ENCODE measurements at places on chromosomes 3 and 15.

- no peak for DNase-seq
These were observed 4.8 kb downstream of the HAPLN3 start for GRCh38 chr15:88890495-88890894.

- DNase-seq: no peak
These were observed 61.2 kb upstream of the FURIN start for GRCh38 chr15:90807074-90807785.

DNA sequence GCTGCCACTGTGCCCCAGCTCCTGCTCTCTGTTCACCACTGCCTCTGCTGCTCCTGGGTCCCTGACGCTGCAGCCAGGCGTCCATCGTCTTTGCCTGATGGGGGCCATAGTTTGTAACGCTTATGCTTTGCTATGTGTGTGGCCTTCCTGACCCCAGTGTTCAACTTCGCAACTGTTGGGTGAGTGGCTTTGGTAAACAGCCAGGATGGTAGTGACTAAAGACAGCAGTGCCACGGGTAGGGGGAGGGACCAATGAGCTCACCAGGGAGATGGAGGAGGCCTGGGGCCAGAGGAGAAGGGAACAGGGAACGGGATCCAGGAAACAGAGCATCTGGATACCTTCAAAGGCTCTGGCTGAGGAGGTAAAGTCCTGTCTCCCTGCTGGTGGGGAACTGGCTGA is 75.9 kb upstream of the ALDH1L1 start:
- DNase-seq: no peak

DNA sequence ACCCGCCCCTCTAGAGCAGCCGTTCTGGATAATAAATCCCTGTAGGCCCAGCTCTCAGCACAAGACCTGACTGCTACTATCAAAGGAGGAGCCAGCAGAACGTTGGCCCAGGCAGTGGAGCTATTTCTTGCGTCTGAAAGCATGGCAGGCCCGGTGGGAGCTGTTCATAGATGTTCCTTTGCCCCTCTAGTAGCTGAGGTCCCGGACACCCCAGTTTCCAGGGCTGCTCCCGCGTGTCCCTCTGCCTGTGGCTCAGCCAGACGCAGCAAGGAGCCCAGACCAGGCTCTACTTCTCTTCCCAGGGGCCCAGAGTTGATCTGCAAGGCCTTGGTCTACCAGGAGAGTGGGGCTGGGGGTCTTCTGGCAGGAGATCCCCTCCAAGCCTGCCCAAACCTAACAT is 76.1 kb downstream of the FAM174B start:
- DNase-seq: no peak

DNA sequence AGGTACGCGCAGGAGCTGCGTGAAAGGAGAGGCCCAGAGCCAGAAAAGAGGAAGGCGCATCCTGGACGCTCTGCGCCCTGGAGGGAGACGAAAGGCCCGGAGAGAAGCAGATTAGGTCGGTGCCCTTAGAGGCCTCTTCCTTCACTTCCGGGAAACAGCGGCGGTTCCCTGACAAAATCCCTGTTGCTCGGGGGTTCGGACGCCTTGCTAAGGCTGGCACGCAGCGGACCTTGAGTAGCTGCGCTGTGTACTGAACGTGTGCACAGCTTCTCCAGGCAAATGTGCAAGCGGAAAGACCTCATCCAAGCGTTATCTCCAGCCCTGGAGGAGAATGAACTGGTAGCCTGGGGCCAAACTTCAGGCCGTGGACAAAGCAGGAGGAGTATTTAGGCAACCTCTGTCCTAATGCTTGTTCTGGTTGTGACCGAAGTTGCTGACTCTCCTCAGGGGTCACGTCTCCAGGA is 3.0 kb upstream of the SOX14 start:
- no peak for DNase-seq

- DNase-seq: no peak
These were observed 107.1 kb upstream of the TPM1 start for GRCh38 chr15:62935300-62936081.

Measured in activated T-cell treated with anti-CD3 and anti-CD28 coated beads for 48 hours (primary cell).